IMR-90 (cell line): ENCODE measurements at places on chromosomes 2 and 18. TPM values are rescaled to one million over a fixed set of nuclear protein-coding genes. Genes with fewer than 3 reads are reported as not detected.

DNA sequence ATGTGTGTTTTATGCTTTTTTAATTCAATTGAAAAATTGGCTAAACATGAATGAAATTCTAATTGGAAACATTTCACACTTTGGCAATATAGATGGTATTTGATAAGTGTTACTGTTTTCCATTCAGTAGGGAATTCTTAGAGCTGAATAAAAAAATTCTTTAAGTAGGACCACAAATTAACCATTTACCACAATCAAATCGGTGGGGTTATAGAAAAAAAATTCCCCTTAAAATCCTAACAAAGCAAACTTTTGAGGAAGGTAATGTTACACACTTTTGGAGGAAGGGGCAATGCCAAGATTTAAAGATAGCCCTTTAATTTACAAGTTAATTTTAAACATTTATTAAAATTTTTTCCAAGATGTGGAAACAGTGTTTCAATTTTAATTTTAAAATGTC, 279.0 kb upstream of the FIGN start:
- DNase-seq: no peak

The CROCC2 gene
- total RNA-seq: not detected in 2 replicates

DNA sequence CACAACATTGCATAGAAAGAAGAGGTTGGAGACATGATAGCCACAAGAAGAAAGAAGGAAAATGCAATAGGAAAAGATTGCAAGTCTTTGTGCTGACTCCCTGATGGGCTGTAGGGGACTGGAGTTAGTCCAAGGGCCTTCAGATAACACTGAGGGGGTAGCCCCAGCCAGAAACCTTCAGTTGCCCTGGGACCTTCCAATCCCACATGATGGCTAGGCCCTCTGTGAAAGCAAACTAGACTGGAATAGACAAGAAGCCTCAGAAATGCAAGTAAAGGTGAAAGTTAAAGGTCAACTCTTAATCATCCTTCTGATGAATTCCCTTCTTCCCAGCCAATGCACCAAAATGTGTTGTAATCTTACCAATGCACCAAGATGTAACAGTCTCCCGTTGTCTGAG, 19.2 kb downstream of the CMPK2 start:
- no peak for DNase-seq

The ZNF396 gene
- total RNA-seq: 0.54 and 0.56 TPM in 2 replicates

The PARD3B gene
- total RNA-seq: 15.3 and 15.6 TPM in 2 replicates

GRCh38 chr2:71069376-71069775, 928 bp downstream of the NAGK start:
- DNase-seq: peak; percentile 56

- DNase-seq: peak; percentile 87
Measured at GRCh38 chr2:230797515-230798495, 66.9 kb upstream of the ITM2C start.

GRCh38 chr2:137050949-137051348, 285.6 kb downstream of the THSD7B start:
- DNase-seq: no peak
